Omental fat pad (tissue), 4 donors: ENCODE measurements at places on chromosomes 1 and 21. TPM values are rescaled to one million over a fixed set of nuclear protein-coding genes. Genes with fewer than 3 reads are reported as not detected.

The FAM78B gene
- total RNA-seq: 1.1 TPM

The PSRC1 gene
- 1.7 TPM for total RNA-seq

The CHI3L1 gene
- 40.4 TPM for total RNA-seq

The TM2D1 gene
- total RNA-seq: 51.5 TPM

The CFHR4 gene
- total RNA-seq: not detected

DNA sequence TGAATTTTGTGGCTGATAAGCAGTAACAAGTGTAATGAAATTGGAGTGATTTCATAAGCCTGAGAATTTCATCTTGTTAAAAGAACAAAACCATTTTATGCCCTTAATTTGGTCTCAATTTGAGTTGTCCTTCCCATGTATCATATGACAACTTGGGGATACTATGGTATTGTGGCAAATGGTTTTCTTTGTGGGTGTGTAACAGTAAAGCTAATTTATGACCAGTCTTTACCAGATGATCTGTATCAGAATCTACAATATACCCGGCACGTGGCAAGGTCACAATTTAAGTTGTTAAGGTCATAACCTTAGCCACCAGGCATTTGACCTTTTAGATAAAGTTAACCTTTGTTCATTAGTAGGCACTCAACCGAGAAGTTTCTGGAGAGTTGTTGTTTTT, 9.1 kb downstream of the NFIA start:
- no peak for DNase-seq

DNA sequence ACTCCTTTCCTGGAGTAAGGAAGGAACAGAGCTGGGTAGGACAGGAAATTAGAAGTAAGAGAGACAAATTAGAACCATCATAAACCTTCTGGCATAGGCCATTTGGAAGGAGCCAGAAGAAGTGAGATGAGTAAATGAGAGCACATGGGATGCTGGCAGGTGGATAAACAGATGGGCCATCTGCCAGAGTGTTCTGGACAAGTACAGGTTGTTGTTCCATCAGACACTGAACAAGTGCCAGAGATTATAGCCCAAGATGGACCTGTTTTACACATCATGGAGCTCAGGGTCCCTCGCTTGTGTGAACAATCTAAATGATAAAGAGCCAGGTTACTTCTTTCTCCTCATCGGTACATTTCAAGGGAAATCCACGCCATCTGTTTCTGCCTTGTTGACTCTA, 200.3 kb downstream of the HHIPL2 start:
- DNase-seq: no peak

DNA sequence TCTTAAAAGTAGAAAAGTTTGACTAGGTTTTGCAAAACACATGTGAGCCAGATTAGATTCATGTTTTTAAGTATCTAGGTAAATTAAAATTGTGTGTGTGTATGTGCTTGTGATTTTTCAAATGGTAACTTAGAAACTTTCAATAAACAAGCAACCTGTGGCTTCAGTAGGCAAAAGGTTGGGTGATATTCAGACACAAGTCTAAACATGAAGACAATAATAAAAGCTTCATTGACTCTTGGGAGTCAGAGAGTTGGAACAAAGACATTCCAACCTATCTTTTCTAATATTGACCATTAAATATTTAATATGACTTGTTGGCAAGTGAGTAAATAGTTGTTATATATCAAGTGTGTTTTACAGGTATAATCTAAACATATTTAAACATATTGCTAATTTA, 1049.6 kb upstream of the ADGRL4 start:
- DNase-seq: no peak

GRCh38 chr1:100308777-100309176, 42.8 kb downstream of the RTCA start:
- DNase-seq: no peak

DNA sequence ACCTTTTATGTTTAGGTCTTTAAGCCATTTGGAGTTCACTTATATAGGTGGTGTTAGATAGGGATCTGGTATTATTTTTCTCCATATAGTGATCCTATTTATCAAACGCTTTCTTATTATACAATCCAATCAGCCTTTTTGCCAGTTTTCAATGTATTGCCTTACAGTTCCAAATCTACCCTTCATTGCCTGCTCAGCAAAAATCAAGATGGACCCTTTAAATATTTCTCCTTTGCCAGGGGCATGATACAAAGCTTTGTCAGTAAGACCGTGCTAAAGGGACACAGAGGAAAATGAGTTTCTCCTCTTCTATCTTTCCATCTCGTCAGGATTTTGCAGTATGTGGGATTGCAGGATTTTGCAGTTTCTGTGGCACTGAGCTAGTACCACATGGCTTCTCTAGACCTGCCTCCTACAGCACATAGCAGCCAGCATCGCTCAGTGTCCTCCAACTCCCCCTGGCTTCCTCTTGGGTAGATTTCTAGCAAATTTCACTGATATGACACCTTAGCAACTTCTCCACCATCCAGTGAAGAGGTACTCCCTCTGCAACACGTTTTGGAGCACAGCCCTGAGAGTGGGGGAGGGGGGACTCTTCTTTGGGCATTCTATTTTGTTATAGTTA, 22.5 kb upstream of the CAP1 start:
- DNase-seq: no peak

DNA sequence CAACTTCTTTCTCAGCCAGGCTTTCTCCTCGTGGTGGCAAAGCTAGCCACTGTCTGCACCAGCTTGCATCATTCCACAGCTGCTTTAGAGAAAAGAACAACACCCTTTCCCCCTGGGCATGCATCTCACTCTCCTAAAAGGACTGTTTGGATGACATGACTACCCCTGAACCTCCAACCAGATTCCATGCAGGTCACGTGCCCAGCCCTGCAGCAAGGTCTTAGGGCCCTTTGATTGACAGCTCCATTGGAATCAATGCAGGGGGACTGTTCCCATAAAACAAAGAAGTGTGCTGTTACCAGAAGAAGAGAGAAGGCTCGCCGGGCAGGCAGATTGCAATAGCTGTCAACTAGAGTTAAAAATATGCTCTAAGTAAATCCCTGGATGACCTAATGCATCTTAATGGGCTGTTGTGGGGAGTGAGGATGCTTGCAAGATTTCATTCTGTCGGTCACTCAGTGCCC, 24.4 kb downstream of the KCNA2 start:
- DNase-seq: no peak

- DNase-seq: no peak
Observed at GRCh38 chr1:229856009-229856650, 210.9 kb upstream of the GALNT2 start.
